Stimulated activated naive CD4-positive, alpha-beta T cell (primary cell): ENCODE measurements at places on chromosomes 5 and 9.

DNA sequence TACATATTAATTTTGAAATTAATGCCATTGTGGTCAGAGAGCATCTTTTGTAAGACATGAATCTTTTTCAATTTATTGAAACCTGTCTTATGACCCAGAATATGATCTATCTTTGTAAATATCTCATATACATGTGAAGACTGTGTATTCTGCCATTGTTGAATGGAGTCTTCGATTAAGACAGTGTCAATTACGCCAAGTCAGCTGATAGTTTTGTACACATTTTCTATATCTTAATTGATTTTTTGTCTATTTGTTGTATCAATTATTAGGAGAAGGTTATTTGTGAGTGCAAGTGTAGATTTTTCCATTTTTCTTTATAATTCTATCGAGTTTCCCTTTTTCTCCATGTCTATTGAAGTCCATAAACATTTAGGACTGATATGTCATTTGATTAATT, 471.6 kb downstream of the MED10 start:
- no peak for DNase-seq

- no peak for DNase-seq
Measured at GRCh38 chr9:130920762-130921299, 18.2 kb downstream of the FIBCD1 start.

DNA sequence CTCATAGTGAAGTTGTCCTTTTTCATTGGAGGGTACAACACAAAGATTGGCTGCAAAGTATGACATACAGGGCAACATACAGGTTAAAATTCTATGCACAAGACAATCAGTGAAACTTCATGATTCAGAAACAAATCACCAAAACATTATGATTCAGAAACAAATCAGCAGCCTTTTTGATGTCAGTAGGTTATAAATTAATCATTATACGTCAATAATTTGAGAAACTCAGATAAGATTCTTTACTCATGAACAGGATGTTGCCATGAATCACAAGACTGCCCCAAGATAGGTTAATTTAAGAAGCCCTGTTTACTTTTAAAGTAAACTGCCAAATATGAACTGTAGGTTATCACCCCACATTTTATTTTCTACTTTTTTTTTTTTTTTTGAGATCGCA, 62.2 kb upstream of the IL33 start:
- no peak for DNase-seq

- no peak for DNase-seq
Measured at GRCh38 chr9:115694014-115694413, 459.6 kb upstream of the PAPPA start.

GRCh38 chr5:35246900-35247647, 16.8 kb upstream of the PRLR start:
- no peak for DNase-seq

- no peak for DNase-seq
Measured at GRCh38 chr9:92762781-92763708, 1.6 kb downstream of the BICD2 start.
